CD4-positive, CD25-positive, alpha-beta regulatory T cell (primary cell): ENCODE measurements at places on chromosomes 2 and 18.

DNA sequence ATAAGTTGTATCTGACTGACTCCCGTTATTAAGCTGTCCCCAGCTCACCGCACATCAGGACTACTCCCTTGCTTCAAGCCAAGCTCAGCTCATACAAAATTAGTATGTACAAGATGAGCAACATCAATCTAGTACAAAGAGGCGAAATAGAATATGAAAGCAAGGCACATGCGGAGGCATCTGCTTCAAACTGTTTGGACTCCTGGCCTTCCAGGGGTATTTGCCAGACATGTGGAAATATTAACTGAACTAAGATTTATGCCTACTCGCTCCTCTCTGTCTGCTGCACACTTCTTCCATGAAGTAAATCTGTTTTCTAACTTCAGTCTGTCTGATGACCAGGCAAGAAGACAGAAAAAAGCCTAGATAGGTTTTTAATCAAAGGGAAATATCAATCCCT is 499.8 kb downstream of the PID1 start:
- DNase-seq = no peak

GRCh38 chr18:407191-407590 is 93.3 kb downstream of the COLEC12 start:
- DNase-seq = no peak

- DNase-seq = no peak
Measured at GRCh38 chr2:163652751-163653150, 83.1 kb downstream of the FIGN start.

DNA sequence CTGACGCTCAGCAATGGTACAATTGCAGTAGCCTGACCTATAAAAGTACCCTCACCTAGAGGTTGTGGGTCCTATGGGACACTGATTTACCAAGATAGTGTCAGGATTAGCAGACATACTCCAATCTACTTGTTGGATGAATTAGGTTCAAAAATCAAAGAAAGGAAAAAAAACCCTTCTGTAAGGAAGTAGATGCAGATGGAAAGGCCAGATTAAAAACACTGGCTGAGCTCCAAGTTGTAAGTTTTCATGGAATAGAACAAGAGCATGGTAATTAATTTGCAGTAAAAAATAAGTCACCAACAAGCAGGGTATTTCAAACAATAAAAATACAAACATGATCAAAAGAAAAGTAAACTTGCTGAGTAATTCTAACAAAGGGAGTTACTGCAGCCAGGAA is 26.4 kb downstream of the IDH1 start:
- DNase-seq = no peak

DNA sequence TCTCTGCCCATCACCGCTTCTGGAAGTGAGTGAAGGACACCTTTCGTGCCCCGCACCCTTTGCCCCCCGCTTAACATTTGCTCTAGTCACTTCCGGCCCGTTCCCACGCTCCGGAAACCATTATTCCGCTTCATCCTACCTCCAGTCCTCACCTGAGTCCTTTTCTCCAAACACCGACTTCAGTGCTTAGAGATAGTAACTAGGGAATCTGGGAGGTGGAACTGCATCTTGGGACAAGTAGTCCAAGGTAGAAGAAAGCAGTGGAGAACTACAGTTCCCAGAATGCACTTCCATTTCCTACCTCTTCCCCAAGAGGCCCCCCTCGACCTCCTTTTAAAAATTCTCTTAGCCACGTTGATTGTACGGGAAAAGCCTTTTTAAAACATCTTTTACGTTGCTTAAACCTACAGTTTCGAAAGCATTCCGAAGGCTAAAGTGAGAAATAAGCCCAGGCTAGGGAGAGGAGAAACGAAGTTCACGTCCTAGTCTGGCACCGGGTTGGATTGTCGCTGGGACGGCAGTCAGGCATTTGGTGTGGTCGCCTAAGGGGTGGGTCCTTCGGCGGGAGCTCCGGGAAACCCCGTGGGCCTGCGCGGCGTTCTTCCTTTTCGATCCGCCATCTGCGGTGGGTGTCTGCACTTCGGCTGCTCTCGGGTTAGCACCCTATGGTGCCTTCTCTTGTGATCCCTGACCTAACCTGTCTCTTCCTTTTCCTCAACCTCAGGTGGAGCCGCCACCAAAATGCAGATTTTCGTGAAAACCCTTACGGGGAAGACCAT is at the start of the genes CLHC1 and RPS27A:
TSS of gene CLHC1 (minus strand) at position 210 of the 779 bp plus-strand sequence. CDS start 9,882 bp downstream, outside the sequence.
TSS of gene RPS27A (plus strand) at position 605 of the 779 bp plus-strand sequence. CDS start at position 742, 137 bp downstream.
- DNase-seq = peak; percentile 89

- no peak for DNase-seq
Measured at GRCh38 chr2:205352593-205352992, 329.7 kb upstream of the NRP2 start.

GRCh38 chr18:58158008-58158407 is 114.0 kb downstream of the NEDD4L start:
- no peak for DNase-seq

DNA sequence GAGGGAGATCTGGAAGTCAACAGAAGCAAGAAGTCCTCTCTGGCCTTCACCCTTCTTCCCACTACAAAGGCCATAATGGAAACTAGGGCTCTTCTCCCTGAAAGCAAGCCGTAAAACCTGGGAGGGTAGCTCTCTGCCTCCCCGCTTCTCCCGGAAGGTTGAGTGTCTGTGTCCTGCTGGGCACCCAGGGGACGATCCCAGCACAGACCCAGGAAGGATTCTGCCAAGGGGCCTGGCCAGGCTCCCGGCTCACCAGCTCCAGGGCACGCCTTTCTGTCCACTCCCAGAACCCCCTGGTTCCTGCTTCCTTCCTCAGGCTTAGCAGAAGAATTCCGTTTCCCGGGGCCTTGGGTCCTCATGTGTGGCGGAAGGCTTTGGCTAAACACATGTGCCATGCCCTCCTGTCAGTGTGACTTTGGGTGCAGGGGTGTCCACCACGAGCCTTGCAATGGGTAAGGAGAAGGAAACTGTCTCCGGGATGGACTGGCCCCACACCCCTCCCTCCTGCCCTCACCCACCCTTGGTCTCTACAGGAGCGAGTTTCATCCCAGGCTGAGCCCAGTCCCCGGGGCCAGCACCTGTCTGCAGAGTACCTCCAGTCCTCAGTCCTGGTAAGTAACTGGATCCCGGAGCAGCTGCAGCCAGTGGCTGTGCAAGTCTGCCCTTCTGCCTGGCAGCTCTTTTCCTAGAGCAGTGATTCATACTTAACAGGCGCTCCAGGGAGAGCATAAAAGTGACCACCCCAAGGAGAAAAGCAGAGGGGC is 135.8 kb downstream of the TPO start:
- no peak for DNase-seq

DNA sequence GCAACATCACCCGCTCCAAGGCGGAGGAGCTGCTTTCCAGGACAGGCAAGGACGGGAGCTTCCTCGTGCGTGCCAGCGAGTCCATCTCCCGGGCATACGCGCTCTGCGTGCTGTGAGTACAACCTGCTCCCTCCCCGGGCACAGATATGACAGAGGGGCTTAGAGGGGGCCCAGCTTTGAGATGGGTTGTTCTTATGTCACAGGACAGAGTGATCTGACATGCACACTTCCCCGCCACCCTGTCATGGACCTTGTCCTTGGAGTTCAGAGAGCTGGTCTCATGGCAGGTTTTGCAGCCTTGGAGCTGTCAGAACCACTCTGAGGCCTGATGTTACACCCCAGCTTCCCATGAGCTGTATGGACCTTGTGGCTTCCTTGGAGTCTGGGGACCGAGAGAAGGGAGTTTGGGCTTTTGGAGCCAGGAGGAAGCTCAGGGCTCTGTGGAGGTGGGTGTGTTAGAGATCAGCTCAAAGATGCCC is 398 bp downstream of the INPP5D start:
- no peak for DNase-seq
